Foreskin melanocyte (primary cell): ENCODE measurements at places on chromosomes 12 and 14.

- no peak for DNase-seq
These were observed 3.2 kb upstream of the GSC start for GRCh38 chr14:94773061-94773648.

GRCh38 chr12:116556964-116557698, 2.0 kb upstream of the MAP1LC3B2 start:
- DNase-seq = no peak

DNA sequence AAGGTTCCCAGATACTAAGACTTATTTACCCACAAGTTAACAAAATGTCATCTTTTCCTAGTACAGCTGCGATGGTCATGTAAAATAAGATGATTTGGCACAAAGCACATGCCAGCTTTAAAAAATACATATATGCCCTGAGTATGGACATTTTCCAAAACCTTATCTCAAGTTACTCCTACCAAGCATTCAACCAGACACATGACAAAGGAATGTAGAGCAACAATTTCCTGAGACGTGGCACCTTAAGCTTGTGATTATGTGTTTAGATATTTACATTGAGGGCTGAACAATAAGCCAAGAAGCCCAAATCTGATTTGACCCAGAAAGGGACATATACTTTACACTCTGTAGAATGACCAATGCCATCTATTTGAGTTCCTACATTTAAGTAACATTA, 24.5 kb upstream of the OVCH1 start:
- no peak for DNase-seq

GRCh38 chr12:14845350-14845750, 2.0 kb upstream of the ART4 start:
- peak; percentile 61 for DNase-seq

- DNase-seq = no peak
These were observed 278.2 kb downstream of the PDZRN4 start for GRCh38 chr12:41466300-41466699.

DNA sequence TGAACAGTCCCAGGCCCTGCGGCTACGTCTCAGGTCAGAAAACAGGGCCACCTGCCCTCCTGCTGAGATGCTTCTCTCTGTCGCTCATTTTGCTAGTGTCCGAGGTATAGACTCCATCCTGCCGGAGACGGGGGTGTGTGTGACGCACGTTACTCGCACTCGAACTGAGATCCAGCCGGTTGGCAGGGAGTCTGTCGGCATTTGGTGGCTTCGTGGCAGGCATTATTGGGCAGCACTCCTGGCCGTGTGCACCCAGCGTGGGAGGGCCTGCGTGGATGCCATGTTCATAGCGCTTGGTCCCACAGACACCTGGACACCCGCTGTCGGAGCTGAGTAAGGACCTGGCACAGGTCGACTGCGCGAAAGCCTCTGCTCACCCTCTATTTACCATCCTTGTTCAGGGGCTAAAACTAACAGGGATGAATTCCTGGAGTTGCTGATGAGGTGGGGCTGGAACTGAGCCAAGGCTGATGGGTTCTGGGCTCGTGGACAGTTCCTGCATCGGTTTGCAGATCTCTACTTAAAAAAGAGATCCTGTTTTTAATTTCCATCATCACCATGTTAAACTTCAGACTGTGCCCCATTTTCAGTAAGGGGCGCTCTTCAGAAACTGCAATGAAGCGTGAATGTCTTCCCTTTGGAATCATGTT, 28.6 kb downstream of the AACS start:
- DNase-seq = no peak

DNA sequence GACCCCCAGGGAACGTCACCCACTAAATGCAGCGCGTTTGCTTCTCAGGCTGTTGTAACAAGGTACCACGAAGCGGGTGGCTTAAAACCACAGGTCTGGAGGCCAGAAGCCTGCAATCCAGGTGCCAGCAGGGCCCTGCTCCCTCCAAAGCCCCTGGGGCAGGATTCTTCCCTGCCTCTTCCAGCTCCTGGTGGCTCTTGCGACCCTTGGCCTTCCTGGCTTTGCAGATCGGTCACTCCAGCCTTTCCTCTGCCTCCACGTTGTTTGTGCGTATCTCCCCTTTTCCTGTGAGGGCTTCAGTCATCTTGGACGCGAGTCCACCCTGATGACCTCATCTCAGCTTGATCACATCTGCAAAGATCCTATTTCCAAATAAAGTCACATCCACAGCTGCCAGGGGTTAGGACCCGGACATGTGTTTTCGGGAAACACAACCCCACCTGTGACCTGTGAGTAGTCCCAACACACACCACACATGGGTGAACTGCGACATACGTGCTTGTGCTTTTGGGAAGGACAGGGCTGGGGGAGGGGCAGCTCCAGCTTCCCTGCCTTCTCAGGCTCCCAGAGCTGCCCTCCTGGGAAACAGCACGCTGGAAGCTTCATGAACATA, 114.5 kb upstream of the NCOR2 start:
- no peak for DNase-seq

GRCh38 chr12:88153959-88154358, 11.9 kb downstream of the TMTC3 start:
- peak; percentile 19 for DNase-seq

GRCh38 chr12:128109636-128110035, 157.3 kb upstream of the TMEM132C start:
- DNase-seq = no peak

DNA sequence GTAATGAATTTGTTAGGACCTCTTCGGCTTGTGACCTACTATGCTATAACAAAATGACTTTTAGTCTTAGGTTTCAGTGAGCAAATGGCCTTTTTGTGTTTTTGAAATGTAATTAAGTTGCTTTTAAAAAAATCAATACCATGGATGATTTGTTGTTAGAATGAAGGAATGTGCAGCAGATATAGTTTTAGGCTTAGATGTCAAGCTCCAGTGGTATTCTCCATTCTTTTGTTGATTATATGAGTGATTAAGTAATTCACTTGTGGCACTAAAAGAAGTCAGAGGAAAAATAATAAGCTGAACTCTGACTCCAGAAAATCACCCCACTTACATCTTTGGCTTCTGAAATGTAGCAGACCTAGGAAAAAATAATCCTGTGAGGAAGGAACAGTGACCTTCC, 474.1 kb upstream of the MIS18BP1 start:
- DNase-seq = no peak

GRCh38 chr12:102439426-102440405, 40.6 kb downstream of the IGF1 start:
- DNase-seq = no peak
